ENCODE measurements at places on chromosomes 1 and 21.

DNA sequence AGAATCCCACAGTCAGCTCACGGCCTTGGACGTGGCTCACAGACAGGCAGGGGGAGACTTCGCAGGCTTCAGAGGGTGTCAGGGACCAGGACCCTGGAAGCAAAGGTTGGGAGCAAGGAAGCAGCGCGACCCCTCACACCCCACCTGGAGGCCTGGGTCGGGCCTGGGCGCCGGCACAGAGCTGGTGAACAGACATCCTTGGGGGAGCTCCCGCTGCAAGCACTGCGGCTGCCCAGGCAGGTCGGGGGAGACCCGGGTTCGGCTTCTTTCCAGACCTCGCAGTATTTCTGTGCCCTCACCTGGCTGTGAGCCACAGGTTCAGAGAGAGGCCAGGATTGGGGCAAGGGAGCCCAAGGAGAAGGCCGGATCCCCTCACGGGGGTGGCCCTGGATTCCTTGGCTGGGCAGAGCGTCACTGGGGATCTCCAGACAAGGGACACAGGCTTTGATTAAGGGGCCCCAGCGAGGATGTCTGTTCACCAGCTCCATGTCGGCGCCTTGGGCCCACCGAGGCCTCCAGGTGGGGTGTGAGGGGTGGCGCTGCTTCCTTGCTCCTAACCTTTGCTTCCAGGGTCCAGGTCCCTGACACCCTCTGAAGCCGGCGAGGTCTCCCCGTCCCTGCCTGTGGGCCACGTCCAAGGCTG lies 37.9 kb upstream of the TSPEAR start:
- DNase-seq = no peak

DNA sequence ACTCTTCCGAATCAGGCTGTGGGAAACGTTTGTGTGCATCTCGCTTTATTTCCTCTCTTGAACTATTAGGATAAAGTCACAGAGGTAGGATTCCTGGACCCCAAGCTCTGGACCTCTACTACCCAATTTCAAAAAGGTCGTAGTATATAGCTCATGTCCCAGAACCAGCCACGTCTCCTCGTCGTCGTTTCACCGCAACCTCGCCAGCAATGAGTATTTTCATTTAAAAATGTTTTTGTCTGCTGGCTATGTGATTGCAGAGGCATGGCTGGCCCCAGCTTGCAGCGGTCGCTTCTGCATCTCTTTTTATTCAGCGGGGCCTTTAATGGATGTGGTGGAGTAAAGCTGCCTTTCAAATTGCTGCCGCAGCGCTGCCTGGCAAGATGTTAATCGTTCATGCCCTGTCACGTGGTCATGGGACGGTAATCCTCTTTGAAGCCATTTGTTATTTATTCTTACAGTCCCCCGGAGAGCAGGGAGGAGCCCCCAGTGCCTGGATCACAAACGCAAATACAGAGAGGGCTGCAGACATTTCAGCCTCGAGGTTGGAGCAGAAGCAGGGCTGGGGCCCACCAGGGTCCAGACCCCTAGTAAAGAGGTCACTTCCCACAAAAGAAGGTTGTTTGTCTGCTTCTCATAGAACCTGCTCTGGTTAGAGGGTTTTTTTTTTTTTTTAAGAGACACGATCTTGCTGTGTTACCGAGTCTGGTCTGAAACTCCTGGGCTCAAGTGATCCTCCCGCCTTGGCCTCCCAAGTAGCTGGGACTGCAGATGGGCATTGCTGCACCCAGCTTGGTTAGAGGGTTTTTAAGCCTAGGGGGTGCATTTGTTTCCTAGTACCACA lies 11.6 kb upstream of the NPHP4 start:
- DNase-seq = no peak

- DNase-seq = no peak
Observed at GRCh38 chr1:161228032-161228431, 2.2 kb downstream of the TOMM40L start.

DNA sequence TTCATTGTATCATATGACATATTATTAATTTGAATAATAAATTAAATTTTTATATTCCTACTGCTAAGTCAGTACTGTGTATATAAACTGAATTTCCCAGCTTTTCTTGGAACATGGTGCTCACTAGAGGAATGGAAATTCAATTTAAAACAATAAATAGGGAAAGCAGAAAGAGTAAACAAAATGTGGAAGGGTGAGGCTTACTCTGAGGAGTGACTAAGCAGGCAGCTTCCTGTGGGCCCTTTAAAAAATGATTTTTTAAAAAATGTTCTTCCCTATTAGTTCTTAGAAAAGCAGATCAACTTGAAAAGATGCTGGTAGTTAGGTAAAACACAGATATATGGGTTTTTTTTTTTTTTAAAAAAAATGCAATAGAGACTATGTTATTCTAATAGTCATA lies 49.5 kb upstream of the S1PR1 start:
- DNase-seq = no peak

DNA sequence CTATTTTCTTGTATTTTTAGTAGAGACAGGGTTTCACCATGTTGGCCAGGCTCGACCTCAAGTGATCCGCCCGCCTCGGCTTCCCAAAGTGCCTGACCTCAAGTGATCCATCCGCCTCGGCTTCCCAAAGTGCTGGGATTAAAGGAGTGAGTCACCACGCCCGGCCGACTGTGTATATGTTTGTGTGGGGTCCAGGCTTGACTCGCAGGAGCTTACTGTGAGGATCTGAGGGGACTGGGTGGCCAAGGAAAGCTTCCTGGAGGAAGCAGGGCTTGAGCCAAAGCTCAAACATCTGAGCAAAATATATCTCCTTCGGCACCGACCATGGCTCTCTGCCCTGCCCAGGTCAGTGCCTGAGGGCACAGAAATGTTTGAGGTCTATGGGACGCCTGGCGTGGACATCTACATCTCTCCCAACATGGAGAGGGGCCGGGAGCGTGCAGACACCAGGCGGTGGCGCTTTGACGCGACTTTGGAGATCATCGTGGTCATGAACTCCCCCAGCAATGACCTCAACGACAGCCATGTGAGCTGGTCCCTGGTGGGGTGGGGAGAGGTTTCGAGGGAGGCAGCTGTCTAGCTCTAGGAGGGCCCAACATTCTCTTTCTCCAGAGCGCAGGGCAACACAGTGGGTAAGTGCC lies 10.5 kb downstream of the PADI3 start:
- no peak for DNase-seq

- peak; percentile 30 for DNase-seq
Observed at GRCh38 chr1:101520302-101520701, 283.5 kb downstream of the S1PR1 start.

GRCh38 chr1:90204780-90205179 lies 209.9 kb downstream of the ZNF326 start:
- no peak for DNase-seq

GRCh38 chr1:15426492-15427279 lies 11.6 kb upstream of the CTRC start:
- no peak for DNase-seq

- peak; percentile 74 for DNase-seq
Observed at GRCh38 chr1:244224487-244225430, 173.7 kb downstream of the ZBTB18 start.

DNA sequence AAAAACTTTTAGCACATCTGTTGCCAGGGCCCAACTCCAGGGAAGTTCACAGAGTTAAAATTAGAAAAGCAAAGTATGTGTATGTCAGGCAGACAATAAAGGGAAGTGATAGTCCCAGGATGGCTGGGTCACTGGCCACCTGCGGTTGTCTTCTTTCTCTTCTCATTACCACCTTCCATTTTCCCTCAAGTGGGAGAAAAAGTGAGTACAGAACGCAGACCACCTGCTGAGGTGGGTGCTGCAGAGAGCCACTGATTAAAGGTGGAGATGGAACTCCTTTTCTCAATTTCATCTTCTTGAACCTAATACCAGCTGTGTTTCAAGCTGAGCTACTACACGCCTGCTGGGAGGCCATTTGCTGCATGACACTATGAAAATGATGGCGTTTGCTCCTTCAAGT lies 88.8 kb upstream of the PDE4B start:
- no peak for DNase-seq

DNA sequence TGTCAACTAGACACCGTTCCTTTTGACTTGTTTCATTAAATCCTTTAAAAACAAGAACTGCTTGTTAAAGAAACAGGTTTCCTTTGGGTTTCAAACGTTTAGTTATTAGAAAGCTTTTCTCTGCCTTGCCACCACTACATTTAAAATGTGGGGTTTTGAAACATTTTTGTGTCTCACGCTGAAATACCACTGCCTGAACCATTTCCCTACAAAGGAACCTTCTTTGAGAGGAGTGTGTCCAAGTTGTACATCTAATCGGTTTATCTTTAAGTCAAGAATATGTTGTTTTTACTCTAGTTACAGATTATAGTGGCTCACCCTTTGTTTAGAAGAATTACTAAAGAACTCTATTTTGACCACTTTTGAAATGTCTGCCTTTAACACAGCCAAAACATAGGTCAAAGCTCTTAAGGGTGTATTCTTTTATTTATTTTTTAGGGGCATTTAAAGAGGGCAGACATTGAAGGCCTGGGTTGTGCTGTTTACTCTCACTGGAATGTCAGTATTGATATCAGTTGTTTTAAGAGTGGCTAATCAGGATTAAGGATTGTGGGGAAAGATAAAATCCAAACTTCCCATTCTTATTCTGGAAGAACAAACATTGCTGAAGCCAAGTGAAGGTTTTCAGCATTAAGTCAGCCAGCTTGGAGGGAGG lies 143.4 kb downstream of the GALNT2 start:
- no peak for DNase-seq

GRCh38 chr1:44464361-44464760 lies 59.3 kb downstream of the RNF220 start:
- DNase-seq = no peak

- DNase-seq = no peak
Observed at GRCh38 chr21:43864313-43864961, 586 bp upstream of the AGPAT3 start.

GRCh38 chr1:3192825-3193224 lies 123.8 kb downstream of the PRDM16 start:
- DNase-seq = no peak

Measured in right cardiac atrium (tissue), 5 donors.